ENCODE measurements at places on chromosomes 5 and 9.

DNA sequence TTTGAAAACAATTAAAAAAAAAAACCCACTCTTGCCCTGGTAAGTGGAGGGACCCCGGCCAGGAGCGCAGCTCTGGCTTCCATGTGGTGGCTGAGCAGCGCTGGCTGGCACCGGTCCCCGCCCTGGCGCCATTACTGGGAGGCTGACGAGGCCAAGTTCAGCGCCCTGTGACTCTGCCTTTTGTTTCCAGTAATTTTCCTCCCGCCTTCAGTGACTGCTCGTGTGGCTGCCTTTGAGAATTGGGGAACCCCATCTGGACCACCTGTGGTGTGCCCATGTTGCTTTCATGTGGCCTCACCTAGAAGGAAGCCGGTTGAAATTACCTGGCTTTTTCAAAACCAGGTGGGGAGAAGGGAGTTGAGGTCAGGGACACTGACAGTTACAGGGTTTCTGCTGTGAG is 136.1 kb downstream of the GAPVD1 start:
- DNase-seq, result no peak

DNA sequence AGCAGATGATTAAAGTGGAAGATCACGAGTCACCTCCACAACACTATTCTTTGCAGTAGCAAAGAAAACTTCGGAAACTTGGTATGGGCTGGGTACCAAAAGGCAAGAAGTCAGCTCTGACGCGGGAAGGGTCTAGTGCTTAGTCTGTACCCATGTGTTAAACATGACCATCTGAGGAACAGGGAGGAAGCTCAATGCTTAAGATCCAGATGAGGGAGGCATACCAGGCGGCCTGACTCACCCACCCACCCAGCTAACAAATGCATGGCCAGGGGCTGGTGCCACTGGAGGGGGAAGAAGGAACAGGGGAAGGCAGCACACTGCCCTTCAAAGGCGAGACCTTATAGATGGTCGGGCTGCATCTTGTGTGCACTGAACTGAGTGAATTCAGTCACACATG is 41.8 kb downstream of the CAMSAP1 start:
- DNase-seq, result no peak

DNA sequence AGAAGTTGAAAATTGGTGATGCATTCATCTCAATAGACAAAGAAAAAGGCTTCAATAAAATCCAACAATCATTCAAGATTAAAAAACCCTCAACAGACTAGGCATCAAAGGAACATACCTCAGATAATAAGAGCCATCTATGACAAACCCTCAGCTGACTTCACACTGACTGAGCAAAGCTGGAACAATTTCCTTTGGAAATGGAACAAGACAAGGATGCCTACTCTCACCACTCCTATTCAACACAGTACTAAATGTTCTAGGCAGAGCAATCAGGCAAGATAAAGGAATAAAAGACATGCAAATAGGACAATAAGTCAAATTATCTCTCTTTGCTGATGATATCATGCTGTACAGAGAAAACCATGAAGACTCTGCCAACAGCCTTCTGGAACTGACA is 1188.1 kb downstream of the DTWD2 start:
- DNase-seq, result no peak

- no peak for DNase-seq
Measured at GRCh38 chr5:95779611-95780010, 42.9 kb downstream of the GLRX start.

- no peak for DNase-seq
Measured at GRCh38 chr5:153866176-153866575, 172.5 kb downstream of the FAM114A2 start.

DNA sequence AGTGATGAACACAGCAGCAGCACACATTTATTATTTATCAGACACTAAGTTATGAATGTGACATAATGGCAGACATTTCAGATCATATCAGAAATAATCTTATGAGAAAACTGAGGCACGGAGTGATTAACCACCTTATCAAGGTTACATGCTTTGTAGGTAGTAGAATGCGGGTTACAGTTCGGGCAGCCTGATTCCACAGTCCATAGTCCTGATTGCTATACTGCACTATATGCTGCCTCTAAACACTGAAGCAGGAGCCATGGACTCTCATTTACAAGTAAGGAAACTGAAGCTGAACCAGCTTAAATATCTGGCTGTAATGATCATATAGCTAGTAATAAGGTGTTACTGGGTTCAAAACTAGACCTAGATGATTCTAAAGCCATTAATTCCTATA is 291.3 kb upstream of the ADAMTSL1 start:
- DNase-seq, result no peak

GRCh38 chr9:13957089-13957488 is 356.9 kb downstream of the NFIB start:
- DNase-seq, result no peak

DNA sequence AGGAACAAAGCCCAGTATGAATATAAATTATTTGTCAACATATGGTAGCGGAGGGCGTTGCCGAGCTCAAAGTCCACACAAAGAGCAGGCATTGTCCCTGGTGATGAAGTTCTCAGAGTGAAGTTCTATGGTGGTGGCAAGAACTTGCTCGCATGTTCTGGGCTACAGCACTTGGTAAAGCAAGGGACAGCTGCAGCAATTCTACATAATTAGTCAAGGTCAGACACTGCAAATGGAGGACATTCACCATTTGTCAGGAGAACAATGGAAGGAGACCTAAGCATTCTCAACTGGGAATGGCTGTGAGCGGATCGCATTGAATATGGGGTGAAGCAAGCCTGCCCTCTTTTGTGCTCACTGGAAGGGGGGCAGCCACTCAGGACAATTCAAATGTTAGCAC is 503.8 kb upstream of the ADAMTS16 start:
- DNase-seq, result no peak

GRCh38 chr9:72139226-72139625 is 10.0 kb upstream of the GDA start:
- DNase-seq, result no peak

- DNase-seq, result no peak
Measured at GRCh38 chr9:93451849-93452709, 594 bp downstream of the FAM120A start.

- no peak for DNase-seq
Measured at GRCh38 chr9:93265301-93265971, 81.5 kb downstream of the WNK2 start.

GRCh38 chr9:26169708-26170107 is 491.5 kb upstream of the TUSC1 start:
- DNase-seq, result no peak

- no peak for DNase-seq
Measured at GRCh38 chr5:141915881-141916336, 7.8 kb upstream of the DELE1 start.
